Activated T-helper 1 cell treated with Interleukin-2 at 50 U/mL for 16 hours (primary cell): ENCODE measurements at places on chromosomes 11 and 22.

DNA sequence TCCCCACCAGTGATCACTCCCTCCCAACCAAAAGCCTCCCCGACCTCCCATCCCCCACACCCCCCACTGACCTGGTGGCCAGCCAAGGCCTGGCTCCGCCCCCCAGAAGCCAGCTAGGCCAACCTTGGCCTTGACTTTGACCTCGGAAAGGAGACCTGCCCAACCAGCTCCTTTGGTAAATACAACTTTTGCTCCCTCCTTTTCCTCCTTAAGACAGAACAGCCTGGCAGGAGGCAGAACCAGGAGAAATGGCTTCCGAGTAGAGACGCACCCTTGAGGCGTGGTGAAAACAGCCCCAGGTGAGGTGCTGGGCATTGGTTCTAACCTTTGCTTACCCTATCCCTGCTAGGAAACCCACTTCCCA, 27.0 kb downstream of the PLEKHA7 start:
- no peak for DNase-seq

DNA sequence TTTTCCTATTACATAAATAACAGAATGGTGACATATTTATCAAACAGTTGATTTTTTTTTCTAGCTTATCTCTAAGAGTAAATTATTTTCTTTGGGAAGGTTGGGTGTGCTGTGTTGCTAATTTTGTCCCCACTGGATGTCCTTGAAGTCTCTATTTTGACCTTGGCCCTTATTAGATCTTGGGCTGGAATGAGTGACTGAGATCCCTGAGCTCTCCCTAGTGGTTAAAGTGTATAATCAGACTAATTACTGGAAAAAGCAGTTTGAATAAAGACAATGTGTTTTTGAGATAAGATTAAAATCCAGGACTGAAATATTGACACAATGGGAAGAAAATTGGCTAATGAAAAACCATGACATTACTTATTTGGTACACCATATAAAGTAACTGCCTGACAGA, 56.1 kb downstream of the AASDHPPT start:
- no peak for DNase-seq

DNA sequence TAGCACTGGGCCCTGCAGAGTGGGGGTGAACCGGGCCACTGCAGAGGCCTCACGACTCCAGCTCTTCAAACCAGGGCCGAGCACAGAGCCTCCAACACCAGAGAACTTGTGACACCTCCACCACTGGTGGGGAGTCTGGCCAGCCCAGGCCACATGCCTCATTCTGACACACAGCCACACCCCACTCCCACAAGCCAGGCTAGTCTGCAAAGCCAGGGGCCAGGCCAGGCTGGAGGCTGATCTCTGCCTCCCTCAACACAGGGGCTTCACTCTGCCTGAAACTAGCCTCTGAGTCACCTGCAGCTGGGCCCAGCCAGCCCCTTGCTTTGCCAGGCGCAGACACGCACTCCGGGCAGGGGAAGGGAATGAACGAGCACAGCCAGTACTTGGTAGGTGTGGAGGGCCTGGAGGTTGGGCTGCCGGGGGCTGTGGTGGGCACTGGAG, 102.9 kb downstream of the MED15 start:
- no peak for DNase-seq

DNA sequence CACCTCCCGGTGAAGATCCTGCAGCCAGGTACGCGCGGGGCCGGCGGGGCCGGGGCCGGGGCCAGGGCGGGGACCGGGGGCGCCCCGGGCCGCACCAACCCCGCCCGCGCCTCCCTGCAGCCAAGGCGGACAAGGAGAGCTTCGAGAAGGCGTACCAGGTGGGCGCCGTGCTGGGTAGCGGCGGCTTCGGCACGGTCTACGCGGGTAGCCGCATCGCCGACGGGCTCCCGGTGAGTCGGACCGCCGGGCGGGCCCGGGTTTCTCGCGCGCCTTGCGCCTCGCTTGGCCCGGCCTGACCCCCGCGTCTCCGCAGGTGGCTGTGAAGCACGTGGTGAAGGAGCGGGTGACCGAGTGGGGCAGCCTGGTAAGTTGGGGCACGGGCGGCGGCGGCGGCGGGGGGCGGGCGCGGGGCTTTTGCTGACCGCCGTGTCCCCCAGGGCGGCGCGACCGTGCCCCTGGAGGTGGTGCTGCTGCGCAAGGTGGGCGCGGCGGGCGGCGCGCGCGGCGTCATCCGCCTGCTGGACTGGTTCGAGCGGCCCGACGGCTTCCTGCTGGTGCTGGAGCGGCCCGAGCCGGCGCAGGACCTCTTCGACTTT, 531 bp downstream of the PIM3 start:
- DNase-seq = no peak

DNA sequence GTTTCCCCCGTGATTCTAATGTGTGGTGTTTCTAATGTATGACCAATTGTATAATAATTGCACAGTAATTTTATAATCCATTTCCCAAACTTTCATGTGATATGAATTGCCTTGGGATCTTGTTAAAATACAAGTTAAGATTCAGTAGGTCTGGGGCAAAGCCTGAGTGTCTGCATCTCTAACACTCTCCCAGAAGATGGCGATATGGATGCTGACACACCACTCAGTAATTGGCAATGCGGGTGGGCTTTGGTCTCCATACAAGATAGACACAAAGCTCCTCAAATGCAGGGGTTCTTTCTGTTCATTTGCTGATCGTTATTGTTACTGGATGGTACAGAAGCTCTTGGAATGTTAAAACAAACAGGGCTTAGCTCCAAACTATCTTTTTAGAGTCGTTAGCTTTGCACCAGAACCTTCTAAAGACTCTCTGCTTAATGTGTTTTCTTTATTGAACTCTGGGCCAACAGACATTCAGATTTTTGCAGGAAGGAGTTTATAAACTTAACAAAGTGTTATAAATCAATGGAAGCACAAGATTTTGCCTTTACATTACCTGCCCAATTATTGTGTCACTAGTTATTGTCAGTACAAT, 45.4 kb upstream of the ANO3 start:
- no peak for DNase-seq

DNA sequence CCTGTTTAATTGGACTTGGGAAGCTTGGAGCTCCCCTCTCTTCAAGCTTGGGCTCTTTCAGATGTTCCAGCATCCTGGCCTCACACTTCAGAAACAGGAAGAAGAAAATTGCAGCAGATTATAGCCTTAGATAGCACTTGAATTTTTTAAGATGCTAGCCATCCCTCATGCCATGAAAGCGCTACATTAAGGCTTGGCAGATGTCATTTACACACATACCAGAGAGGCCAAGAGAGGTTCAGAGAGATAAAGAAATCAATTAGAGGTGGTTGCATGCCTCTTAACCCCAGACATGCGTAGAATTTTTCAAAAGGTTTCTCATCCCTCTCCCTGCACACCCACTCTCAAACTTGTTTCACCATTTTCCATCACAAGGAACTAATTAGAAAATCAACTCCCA, 31.9 kb upstream of the DBX1 start:
- DNase-seq = no peak

DNA sequence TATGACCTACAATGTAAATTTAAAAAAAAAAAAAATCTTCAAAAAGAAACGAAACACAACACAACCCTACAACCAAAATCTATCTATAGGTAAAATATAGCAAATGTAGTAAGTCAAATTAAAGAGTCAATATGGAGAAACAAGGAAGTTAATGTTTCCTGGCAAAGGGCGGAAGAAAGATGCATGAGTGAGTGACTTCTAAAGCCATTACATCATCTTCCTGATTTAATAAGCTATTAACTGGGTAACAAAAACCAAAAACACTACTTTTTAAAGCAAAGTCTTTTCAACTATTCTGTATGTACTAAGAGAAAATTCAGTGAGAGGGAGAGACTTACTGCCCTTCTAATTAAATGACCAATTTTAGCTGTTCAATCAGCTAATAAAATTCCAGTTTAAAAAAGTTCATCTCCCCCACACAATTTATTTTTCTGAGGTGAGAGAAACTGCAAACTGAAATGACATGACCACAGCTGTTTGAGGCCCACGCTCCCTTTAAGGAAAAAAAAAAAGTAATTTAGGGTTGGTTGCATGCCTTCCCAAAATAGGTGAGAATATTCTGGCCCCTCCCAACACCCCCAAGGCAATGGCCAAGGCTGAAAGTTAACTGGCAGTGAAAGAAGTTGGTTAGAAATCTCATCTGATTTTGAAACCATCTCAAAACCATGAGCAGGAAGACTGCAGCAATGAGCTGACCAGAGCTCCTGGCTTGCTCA, 5.9 kb downstream of the SF1 start:
- DNase-seq = no peak

DNA sequence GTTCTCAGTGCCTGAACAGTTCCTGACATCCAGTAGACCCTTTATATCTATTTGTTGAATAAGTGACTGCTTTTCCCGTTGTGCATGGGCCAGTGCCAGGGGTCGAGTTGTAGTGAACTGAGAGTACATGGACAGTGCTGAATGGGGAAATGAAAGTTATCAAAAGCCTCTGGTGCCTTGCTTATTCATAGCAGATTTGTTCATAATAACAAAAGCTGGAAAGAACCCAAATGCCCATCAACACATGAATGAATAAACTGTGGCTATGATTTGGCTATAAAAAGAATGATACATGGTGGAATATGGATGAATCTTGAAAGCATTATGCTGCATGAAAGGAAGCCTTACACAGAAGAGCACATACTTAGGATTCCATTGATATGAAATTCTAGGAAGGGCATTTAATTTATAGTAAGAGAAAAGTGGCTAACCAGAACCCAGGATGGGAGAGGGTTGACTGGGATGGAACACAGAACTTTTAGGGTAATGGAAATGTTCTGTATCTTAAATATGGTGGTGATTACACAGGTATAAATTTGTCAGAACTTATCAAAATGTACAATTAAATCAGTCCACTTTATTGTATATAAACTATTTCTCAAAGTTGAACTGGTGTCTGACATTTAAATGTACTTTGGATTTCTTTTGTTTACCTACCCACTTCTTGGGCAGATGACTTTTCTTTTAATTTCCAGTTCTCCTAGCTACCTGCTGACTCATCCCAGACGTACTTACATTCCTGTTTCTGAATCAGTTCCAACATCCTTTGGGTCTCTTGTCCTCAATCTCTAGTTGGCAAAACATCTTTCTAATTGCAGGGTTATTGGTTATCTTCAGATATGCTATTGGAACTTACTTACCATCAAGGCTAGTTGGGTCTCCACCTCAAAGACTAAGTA, 42.8 kb downstream of the PACS1 start:
- DNase-seq = no peak

- no peak for DNase-seq
Measured at GRCh38 chr22:30612789-30613188, 5.8 kb downstream of the TCN2 start.

- no peak for DNase-seq
Measured at GRCh38 chr11:75565916-75566762, 4.1 kb downstream of the SERPINH1 start.

DNA sequence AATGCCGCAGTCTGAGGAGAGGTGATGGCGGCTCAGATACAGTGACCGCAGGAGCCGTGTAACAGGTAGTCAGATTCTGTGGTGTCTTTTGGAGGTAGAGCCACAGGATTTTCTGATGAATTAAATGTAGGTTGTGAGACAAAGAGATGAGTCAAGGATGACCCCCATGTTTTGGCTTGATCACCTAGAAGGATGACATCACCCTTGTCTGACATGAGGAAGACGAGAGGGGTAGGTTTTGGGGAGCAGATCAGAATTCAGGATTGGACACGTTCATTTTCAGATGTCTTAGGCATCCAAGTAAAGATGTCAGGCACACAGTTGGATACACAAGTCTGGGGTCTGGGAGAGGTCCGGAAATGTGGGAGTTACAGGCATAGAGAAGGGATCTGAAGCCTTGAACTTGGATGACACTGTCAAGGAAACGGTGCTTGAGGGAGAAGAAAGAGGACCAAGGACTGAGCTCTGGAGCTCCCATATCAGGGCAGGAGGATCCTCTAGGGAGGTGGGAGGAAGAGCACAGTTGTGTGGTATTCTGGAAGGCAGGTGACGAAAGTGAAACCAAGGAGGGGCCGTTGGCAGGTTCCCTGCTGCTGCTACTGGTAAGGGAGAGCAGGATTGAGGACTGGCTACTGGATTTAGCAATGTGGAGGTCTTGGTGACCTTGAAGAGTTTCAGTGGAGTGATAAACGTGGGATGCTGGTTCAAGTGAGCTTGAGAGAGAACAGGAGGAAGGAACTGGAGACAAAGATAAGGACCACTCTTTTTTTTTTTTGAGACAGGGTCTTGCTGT, 12.6 kb upstream of the GDPD5 start:
- DNase-seq = no peak
